Activated CD4-positive, alpha-beta T cell treated with anti-CD3 and anti-CD28 coated beads, Interleukin-2, amount 10 ng/mL, durations not matched to agents 7 days and 5 days (primary cell): ENCODE measurements at places on chromosomes 5 and 9. TPM values are rescaled to one million over a fixed set of nuclear protein-coding genes. Genes with fewer than 3 reads are reported as not detected.

- no peak for DNase-seq
Observed at GRCh38 chr9:123678038-123678877, 251.7 kb downstream of the DENND1A start.

DOCK2 gene
- total RNA-seq, result 300 TPM

LRRC19 gene
- total RNA-seq, result not detected

DNA sequence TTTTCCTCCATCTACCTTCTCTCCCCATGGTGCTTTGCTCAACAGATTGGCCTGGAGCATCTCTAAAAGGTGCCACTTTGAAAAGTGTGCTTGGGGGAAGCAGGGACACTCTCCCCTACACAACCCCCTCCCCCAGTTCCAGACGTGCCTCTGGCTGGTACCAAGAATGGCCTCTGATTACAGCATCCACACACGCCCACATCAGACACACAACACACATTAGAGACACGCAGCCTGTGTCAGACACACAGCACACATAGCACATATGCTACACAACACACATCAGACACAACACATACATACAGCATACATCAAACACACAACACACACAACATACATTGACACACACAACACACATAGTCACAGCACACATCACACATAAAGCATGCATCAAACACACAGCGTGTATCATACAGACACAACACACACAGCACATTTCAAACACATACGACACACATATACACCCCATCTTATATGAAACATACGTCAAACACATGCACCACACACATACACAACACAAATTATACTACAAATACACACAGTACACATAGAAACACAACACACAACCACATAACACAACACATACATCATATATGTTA is 150.4 kb downstream of the RGS3 start:
- DNase-seq, result no peak

GRCh38 chr9:131942146-131942720 is 137.4 kb downstream of the MED27 start:
- no peak for DNase-seq

DNA sequence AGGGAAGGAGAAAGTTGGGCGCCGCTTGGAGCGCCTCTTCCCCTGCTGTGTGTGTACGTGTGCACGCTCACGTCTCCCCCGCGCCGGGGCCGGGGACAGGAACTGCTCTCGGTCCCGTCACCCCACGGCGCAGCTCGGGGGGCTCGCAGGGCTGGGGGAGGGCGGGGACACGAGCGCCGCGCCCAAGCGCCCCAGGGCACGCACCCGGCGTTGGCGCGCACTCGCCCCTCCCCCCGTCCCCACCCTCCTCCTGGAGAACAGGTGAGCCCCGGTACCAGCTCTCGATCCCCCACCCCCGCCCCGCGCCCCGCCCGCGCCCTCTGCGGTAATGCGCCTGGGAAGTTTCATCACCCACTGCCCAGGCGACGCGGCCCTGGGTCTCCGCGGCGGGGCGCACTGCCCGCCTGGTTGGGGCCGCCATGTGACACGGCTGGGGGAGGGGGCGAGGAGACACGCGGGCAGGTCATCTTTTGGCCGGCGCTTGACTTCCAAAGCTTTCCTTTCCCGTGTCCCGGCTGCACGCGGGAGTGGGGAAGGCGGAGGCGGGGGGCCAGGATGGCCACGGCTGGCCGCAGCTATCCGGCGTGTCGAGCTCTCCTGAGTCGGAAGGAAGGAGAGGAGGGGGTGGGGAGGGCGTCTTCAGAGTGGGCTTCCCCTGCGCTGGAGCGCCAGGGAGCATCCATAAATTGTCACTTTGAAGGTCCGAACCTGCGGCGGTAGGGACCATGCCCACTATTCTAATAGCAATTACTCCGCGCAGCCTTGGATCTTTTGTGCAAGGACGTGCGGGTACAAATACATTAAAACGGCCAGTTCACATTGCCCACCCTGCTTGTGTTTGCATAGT is 1.5 kb upstream of the STC2 start:
- peak; percentile 54 for DNase-seq

GRCh38 chr5:170300361-170301013 is 2.9 kb upstream of the LCP2 start:
- no peak for DNase-seq

- no peak for DNase-seq
Observed at GRCh38 chr5:38806775-38807258, 39.0 kb upstream of the OSMR start.

PTGDS gene
- 24.0 TPM for total RNA-seq

DNA sequence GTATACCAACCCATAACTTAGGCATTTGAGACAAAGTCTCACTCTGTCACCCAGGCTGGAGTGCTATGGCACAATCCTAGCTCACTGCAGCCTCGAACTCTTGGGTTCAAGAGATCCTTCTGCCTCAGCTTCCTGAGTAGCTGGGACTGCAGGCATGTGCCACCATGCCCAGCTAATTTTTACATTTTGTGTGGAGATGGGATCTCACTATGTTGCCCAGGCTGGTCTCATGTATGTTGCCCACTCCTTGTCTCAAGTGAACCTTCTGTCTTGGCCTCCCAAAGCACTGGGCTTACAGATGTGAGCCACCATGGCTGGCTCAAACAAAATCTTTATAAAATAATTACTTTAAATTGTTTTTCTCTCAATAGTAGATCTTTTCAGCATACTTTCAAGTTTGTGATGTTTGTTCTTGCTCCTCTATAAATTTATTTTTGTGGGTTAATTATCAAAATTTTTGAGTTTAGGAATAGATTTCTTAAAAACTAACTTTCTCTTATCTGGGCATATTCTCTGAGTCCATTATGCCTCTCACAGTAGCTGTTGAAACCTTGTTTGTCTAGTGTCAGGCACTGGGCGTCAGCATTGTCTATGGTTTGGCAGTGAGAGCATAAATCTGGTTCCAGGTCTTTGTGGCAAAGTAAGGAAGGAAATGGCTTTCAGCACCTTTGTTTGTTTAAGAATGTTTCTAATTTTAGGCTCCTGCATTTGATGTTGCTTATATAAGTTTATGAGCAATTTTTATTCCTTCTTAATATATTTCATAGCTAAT is 38.7 kb downstream of the NLN start:
- peak; percentile 75 for DNase-seq

DNA sequence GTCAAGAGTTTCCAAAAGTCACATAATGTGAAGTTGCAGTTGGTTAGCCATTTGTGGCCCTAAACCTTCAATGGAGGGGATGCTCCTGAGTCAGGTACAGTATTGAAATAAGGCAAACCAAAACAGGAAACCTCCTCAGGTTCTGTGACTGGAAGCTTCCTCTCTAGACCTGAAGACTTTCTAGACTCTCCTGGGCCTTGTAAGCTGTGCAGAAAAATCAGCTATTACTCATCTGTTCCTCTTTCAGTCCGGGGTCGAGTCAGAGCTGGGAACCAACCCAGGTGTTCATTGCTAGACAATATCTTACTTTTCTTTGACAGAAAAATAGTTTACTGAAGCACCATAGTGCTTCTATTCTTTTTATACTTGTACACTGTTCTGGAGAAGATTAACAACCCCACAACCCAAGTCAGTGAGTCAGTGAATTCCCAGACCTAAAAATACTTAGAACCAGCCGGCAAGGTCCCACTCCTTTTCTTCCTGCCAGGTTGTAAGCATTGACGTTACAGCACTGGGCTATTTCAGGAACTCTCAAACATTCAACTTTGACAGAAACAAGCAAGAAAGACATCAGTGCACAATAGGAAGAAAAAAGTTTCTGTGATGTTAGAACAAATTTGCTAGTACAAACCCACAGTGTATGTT is 47.3 kb downstream of the FSTL4 start:
- no peak for DNase-seq

GRCh38 chr9:129904734-129905133 is 69.5 kb downstream of the USP20 start:
- no peak for DNase-seq
